Activated CD4-positive, alpha-beta memory T cell treated with anti-CD3 and anti-CD28 coated beads for 36 hours (primary cell): ENCODE measurements at places on chromosomes 1 and 21.
A peak's percentile ranks its signal among the peaks of the same experiment; 100 is the strongest.

GRCh38 chr1:189675712-189676244, 801.9 kb downstream of the BRINP3 start:
- H3K27me3 ChIP-seq, result no peaks in the 10 kb centered on the region
- H3K4me3 ChIP-seq, result no peak overlapping the region
- no peak overlapping the region for H3K27ac ChIP-seq
- DNase-seq, result no peak
- H3K36me3 ChIP-seq, result no peaks in the 10 kb centered on the region

DNA sequence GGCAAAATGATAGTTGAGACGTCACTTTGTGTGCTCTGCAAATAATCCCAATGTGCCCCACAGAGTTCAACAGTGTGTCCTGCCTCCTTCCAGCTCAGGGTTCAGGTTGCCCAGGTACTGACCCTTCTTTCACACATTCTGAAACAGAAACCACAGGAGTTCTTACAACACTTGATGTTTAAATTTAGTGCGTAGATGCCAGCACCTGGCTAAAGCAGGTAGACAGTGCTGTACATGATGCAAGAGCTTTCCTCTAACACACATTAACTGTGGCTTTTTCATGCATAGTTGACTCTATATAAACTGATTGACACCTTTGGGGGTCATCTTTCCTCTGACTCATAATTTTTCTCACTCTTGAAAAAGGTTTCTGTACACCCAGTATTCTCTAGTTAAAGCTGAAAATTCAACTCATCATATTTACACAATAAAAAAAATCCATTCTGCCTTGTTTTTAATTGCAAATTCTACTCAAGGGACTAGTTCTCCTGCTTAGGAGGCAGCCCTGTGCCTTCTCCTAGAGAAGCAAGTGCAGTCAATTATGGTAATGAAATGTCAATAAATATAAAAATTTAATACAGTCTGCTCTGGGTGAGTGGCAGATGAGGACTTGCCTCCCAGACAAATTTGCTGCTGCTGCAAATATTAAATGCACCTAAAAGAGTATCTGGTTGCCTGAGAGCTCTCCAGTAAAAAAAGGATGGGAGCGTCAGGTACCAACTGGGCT, 91.4 kb downstream of the NR5A2 start:
- H3K27me3 ChIP-seq, result peaks cover 9% of the 10 kb centered on the region
- no peak for DNase-seq
- no peak overlapping the region for H3K27ac ChIP-seq
- H3K4me3 ChIP-seq, result no peak overlapping the region
- H3K4me1 ChIP-seq, result no peaks in the 10 kb centered on the region
- no peaks in the 10 kb centered on the region for H3K36me3 ChIP-seq

GRCh38 chr1:84504580-84505492, 1.4 kb upstream of the SPATA1 start:
- peaks cover 23% of the 10 kb centered on the region for H3K36me3 ChIP-seq
- peaks cover 42% of the 10 kb centered on the region for H3K4me1 ChIP-seq
- H3K27ac ChIP-seq, result peak overlapping the region; percentile 97
- peak overlapping the region; percentile 95 for H3K4me3 ChIP-seq

DNA sequence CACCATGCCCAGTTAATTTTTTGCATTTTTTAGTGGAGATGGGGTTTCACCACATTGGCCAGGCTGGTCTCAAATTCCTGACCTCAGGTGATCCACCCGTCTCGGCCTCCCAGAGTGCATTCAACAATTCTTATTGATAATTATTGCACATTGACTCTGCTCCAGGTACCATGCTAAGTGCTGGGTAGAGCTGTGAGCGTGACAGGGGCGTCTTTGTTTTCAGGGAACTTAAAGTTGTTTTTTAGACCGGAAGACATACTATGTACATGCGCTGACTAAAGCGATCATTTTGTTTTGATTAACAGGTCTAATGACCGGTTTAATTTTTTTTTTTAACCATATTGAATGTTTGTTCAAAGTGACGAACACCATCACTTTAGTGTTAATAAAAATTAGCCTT, 4.0 kb downstream of the CD247 start:
- H3K27me3 ChIP-seq, result no peaks in the 10 kb centered on the region
- peaks cover 54% of the 10 kb centered on the region for H3K36me3 ChIP-seq
- no peak for DNase-seq
- peaks cover 58% of the 10 kb centered on the region for H3K4me1 ChIP-seq

DNA sequence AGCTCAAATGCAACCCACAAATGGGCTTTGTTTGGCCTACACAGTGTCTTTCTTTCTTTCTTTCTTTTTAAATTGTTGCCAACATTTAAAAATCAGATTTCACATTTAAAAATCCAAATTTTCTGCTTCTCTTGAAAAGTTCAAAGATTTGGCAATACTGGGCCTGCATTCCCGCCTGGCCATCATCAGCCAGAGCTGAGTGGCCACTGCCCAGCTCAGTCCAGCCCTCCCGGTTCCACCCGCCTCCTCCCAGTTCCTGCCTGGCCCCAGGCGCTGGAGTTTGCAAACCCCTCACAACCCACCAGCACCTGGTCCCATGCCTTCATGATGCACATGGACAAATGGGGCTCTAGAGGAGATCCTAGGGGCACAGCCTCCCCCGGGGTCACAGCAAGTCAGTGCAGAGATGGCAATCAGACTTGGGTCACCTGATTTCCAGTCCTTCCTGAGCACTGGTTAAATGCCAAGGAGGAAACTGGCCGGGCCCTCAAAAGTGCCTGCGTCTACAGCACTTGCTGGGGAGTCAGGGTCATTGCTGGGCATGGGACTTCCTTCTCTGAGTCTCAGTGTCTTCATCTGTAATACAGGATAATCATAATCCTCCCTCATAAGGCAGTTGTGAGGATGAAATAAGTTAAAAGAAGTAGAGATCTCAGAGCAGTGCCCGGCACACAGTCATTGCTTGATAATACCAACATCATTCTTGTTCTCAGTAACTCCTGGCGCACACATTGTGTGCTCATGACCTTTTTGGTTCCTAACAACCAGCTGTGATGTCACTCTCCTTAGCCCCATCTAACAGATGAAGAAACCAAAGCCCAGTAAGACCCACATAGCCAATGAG, 41.0 kb upstream of the LAPTM5 start:
- peaks cover 9% of the 10 kb centered on the region for H3K27me3 ChIP-seq
- H3K27ac ChIP-seq, result no peak overlapping the region
- H3K4me3 ChIP-seq, result no peak overlapping the region
- H3K4me1 ChIP-seq, result peaks cover 4% of the 10 kb centered on the region
- no peaks in the 10 kb centered on the region for H3K36me3 ChIP-seq
